ENCODE measurements at places on chromosomes 16 and 17.

- DNase-seq: no peak
Observed at GRCh38 chr16:64657316-64658011, 464.4 kb downstream of the CDH11 start.

DNA sequence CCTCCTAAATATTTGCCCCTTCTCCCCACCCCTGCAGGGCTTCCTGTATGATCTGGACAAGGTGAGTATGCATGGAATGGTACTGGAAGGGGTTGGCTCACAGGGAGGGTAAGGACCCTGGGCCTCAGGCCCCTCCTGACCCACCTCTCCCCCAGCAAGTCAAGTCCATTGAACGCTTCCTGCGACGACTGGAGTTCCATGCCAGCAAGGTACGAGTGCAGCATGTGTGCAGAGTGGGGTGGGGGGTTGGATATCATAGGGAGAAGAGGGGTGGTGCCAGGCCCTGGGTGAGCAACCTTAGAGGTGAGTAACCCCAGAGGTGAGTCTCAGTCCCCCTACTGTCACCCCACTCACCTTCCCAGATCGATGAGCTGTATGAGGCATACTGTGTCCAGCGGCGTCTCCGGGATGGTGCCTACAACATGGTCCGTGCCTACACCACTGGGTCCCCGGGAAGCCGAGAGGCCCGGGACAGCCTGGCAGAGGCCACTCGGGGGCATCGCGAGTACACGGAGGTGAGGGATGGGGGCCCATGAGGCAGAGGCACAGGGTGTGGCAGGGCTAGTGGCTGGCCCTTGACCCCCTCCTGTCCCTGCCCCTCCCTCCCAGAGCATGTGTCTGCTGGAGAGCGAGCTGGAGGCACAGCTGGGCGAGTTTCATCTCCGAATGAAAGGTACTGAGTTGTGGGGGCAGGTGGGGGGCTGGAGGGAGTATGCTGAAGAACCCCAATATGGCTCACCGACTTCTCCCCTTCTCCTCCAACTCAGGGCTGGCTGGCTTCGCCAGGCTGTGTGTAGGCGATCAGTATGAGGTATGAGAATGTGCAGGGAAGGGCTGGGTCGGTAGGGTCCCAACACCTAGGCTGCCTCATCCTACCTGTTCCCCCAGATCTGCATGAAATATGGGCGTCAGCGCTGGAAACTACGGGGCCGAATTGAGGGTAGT, 11.3 kb downstream of the RIPOR1 start:
- no peak for DNase-seq

- no peak for DNase-seq
Observed at GRCh38 chr16:57166951-57167350, 18.9 kb downstream of the PSME3IP1 start.

DNA sequence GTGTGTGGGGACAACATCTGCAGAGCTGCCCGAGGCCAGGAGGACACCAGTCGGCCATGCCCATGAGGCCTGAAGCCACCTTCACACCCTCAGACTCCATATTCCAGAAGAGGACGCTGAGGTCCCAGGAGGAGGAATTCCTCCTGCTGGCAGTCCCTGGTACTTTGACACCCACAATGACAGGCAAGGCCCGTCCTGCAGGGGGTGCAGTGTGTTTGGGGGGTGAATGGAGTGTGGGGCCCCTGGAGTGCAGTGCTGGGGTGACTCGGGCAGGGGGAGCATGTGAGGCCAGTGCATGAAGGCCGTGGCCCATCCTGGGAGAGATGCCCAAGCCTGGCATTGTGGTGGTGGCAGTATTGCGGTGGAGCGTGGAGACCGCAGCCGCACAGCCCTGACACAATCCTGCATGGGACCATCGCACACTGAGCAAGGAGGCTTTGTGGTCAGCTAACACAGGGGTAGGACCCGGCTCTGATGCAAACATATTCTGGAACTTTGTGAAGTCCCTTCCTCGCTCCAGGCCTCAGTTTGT, 52.2 kb downstream of the ZDHHC7 start:
- no peak for DNase-seq

GRCh38 chr16:80366023-80366422, 174.8 kb upstream of the DYNLRB2 start:
- no peak for DNase-seq

- DNase-seq: no peak
Observed at GRCh38 chr16:46916980-46917379, 32.8 kb downstream of the GPT2 start.

- no peak for DNase-seq
Observed at GRCh38 chr16:6576113-6576512, 756.5 kb upstream of the RBFOX1 start.

GRCh38 chr17:69764146-69764545, 310.9 kb upstream of the KCNJ16 start:
- DNase-seq: no peak

DNA sequence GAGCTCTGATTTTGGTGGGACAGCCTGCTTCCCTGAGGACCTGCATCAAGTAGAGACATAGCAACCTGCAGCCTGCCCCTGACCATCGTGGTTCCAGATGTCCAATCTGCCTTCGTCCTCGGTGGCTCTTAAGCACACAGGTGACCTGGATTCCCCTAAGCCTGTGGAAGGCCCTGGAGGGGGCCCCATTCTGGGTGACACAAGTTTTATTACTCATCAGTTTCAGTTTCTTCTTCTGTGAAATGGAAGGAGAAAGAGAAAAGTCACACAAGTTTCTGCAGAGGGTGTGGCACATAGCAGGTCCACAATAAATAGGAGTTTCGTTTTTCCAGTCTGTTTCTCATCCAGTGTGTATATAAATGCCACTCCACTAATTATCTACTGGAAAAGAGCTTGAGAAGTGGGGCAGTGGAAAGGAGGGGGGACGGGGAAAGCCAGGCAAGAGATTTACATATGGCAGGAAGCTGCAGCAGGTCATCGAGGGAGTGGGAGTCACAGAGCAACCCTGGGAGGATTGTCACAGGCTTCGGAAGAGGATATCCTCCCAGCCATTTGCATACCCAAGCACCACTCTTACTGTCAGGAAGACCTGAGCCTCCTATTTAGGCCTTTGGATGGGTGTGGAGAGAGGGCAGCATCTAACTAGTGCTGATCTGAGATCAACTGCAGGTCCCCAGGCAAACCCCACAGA, 10.0 kb upstream of the NOS2 start:
- DNase-seq: no peak

- no peak for DNase-seq
Observed at GRCh38 chr17:80068301-80069222, 32.1 kb downstream of the CCDC40 start.

DNA sequence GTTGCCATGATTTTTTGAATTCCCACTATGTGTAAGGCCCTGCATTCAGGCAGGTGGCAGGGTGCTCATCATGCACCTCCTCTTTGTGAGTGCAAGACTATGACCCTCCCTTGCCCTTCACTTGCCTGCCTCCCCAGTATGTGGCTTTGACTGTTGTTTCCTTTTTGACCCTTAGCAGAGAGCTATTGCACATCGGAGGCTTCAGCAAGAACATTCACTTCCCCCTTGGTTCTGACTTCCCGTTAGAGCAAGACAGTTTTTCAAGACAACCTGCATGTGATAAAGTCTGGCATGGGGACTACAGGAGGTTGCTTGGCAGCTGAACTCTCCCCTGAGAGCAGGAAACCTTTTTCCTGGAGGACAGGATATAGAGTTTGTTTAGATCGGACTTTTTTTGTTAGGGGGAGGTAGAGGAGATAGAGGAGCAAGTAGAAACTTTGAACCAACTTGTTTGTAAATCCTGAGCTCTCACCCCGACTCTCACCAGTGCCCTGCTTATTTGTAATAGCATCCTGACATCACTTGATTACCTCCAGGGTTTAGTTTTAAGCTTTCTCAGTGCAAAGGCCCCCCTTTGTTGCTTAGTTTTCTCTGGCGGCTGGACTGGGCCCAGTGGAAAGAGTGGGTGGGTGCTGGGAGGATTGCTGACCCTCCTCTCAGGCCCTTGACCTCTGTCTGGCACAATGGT, 34.3 kb downstream of the LIMD2 start:
- no peak for DNase-seq

GRCh38 chr17:41592601-41593305, 6.1 kb upstream of the KRT14 start:
- DNase-seq: no peak

DNA sequence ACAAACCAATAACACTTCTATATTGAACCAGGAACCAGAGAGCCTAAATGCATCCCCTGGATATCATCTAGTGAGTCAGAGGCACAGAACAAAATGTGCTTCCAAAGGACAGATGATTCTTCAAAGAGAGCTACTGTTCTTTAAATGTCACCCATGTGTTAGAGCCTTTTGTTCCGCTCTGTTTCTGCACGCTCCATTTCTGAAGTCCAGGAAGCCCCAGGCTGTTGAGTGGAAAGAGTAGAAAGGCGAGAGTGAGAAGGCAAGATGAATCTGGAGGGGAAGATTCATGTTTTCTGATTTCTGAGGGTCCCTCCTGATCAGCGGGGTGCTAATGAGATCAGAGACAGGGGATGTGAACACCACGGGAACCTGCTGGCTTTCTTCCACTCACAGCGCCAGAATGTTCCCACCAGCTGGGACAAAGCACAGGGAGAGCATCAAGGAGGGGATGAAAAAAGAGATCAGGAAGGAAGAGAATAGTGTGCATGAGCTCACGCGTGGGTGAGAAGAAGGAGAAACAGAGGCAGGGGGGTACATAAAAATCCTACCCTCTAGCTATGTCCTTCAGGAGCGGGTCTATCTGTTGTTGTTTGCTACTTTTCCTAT, 559.9 kb upstream of the HSBP1 start:
- no peak for DNase-seq

GRCh38 chr16:54026456-54026855, 260.1 kb downstream of the IRX3 start:
- DNase-seq: no peak

- peak; percentile 85 for DNase-seq
Observed at GRCh38 chr17:45225964-45226530, 4.4 kb downstream of the FMNL1 start.

GRCh38 chr17:50359005-50359699, 13.2 kb downstream of the XYLT2 start:
- no peak for DNase-seq

GRCh38 chr17:21376081-21376758, at the start of gene KCNJ12:
Gene KCNJ12, plus strand, starts transcription at chr17:21376357. Its CDS starts 38,986 bp downstream, at chr17:21415343.
- DNase-seq: no peak

DNA sequence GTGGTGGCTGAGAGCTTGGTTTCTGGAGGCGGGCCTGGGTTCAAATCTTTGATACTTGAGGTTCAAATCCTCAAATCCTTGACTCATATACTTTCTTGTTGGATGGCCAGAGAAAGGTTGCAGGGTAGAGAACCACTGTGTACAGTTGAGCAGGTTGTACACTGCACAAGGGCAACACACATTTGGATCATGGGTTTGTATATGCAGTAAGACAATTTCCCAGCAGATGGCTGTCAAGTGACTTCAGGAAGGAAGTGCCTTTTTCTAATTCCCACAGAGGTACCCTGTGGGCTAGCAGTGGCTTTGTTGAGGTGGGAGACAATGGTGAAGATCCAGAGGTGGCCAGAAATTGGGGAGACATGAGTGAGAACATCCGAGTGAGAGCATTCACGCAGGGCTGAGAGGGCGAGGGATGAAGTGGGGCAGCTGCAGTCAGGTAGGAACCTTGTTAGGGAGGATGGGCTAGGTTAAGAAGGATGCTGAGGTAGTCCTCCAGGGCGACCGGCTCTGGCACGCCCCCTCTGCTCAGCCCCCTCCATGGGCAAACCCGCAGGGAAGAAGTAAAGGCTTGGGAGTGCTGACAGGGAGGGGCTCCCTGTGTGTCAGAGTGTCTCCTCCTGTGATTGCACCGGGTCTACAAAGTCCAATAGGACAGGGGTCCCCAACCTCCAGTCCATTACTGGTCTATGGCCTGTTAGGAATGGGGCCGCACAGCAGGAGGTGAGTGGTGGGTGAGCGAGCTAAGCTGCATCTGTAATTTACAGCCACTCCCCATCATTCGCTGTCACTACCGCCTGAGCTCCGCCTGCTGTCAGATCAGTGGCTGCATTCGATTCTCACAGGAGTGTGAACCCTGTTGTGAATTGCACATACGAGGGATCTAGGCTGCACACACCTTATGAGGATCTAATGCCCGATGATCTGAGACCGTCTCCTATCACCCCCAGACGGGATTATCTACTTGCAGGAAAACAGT, 2.7 kb downstream of the C16orf89 start:
- DNase-seq: no peak

DNA sequence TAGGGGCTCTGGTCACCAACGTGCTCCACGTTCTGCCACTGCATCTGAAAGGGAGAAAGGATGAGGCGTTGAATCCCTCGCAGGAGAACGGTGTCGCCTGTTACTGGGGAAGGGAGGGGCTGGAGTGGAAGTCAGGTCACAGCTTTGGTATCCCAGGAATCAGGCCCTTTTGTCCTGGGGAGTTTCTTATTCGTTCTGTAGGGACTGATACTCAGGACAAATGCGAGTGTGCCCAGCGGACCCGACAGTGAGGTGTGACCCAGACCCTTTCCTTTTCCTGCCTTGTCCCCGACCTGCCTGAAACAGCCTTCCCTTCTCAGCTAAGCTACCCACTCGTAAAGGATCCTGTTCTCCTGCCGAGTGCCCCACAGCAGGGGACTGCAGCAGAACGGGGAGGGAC, 177.5 kb downstream of the VPS53 start:
- no peak for DNase-seq

DNA sequence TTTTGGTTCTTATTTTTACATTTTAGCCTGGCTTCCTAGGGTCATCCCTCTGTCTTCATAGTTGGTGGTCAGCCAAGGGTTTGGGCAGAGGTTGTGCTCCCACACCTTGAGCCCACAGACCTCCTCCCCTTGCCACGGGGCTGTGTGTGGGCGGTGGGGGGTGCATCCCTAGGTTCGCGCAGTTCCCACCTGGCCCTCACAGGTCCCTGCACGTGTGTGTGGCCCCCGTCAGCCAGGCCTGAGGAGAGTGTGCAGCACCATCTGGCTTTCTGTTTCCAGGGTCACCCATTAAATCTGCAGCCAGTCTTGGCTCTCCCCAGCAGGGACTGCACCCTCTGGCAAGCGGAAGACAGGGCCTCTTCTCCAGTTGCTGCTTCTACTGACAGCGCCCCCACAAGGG, 13.6 kb upstream of the OGFOD3 start:
- DNase-seq: no peak

DNA sequence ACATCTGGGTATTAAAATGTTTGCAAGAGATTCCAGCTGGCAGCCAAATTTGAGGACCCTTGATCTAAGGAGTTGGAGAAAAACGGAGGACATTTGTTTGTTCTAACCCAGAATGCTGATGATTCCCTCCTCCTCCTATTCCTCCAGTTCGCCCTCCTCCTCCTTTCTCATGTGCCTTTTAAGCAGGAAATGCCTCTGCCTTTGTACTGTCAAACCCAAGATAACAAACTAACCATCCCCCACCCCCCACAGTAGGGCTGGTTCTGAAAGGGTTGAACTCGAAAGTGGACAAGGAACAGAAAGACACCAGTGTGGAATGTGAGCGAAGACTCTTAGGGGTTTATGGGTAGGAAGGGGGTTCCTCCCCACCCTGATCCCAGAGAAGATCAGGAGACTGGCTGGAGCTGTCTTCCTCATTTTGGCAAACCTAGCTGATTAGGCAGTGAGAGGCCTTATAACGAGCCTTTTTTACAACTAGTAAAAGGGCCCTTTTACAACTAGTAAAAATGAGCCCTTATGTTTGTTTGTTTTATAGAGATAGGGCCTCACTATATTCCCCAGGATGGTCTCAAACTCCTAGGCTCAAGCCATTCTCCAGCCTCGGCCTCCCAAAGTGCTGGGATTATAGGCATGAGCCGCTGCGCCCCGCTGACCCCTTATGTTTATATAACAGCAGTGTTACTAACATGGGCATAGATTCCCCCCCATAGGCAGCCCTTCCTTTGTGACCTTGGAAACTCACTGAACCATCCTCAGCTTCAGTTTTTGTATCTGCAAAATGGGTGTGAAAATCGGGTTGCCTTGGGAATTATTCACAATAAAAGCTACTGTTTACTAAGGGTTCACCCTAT, 975 bp downstream of the CHD9 start:
- no peak for DNase-seq

Measured in stimulated activated CD4-positive, alpha-beta T cell treated with anti-CD3 and anti-CD28 coated beads, TNF-alpha, amount 100 ng/mL, for 4 hours (primary cell).